ENCODE measurements at places on chromosomes 13 and 19.
A peak's percentile ranks its signal among the peaks of the same experiment; 100 is the strongest.

DNA sequence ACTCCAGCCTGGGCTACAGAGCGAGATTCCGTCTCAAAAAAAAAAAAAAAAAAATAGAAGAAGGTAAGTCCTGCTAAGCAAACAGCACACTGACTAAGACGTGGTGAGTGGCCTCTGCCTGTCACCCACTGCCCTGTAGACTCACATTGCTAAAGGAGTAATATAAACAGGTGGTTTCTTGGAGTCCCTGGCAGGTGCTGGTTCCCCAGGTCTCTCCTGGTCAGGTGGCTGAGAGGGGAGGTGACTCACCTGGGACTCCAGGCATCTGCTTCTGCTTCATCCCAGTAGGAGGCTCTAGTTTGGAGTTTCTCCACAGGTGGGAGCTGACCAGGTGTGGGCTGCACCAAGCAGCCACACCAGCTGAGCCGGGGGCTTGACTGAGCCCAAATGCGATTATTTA lies at the start of gene OR10H1:
OR10H1 (minus strand) TSS at position 359 of the 400 bp plus-strand sequence. CDS start 7,627 bp downstream, outside the sequence.
- DNase-seq = no peak

DNA sequence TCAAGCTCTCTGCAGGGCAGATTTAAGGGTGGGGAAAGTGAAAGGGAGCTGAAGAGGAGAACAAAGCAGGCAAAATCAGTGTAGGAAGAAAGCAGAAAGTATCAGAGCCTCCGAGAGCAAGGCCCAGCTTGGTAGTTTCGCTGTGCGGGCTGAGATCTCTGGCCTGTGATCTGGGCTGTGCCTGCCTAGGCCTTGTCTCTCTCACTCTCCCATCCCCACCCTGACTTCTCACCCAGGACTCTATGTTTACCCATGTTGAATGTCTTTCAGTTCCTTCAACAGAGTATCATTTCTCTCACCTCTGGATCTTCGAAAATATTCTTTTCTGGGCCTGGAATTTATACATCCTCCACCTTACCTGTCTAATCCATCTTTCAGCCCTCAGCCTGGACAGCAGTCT lies 391.3 kb downstream of the FOXO1 start:
- no peak for DNase-seq

DNA sequence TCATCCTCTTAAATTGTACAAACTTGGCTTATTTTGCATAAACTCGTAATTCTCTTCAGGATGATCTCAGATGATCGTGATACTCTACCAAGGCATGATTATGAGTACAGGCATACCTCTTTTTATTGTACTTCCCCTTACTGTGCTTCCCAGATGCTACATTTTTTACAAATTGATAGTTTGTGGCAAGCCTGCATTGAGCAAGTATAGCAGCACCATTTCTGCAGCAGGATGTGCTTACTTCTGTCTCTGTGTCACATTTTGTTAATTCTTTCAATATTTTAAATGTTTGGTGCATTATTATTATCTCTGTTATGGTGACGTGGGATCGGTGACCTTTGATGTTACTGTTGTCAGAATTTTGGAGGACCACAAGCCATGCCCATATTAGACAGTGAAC lies 752.3 kb downstream of the PCDH9 start:
- DNase-seq = no peak

- no peak for DNase-seq
These were observed 45.3 kb downstream of the RFC3 start for GRCh38 chr13:33863188-33863789.

DNA sequence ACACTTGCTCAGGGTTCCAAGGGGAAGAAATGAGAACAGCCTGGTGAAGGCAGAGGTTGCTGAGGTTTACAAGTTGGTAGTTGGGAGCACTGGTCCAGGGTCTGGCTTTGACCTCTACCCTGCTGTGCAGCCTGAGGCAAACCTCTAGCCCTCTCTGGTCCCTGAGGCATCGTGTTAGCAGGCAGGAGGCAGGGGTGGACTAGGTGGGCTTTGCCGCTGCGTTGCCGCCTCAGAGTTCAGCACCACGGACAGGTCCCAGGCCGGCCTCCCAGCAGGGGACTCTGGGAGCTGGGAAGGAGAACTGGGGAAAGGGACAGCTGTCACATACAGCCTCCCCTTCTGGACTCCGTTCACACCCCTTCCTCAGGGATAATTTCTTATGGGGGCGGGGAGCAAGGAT lies 3.1 kb downstream of the NCAN start:
- no peak for DNase-seq

- no peak for DNase-seq
These were observed 41.8 kb downstream of the MBD3L2B start for GRCh38 chr19:6979399-6979798.

- peak; percentile 55 for DNase-seq
These were observed 33.8 kb upstream of the GARRE1 start for GRCh38 chr19:34220472-34221063.

All from CD4-positive, alpha-beta T cell treated with Interleukin-1 beta for 1 hour (primary cell).